Uterine smooth muscle cell (primary cell): ENCODE measurements at places on chromosomes 4 and X. TPM values are rescaled to one million over a fixed set of nuclear protein-coding genes. Genes with fewer than 3 reads are reported as not detected.

Gene IL9R
- total RNA-seq = under 0.01 TPM in 1 of 2 replicates, not detected in the other

Gene PLAC8
- total RNA-seq = 0.25 TPM in 1 of 2 replicates, not detected in the other

Gene AMBN
- not detected in 2 replicates for total RNA-seq

Gene USP26
- total RNA-seq = not detected in 2 replicates

Gene FAM53A
- total RNA-seq = 3.1 and 4.0 TPM in 2 replicates

Gene CT45A1
- total RNA-seq = not detected in 2 replicates

Gene CA5B
- 9.7 and 9.8 TPM in 2 replicates for total RNA-seq

Gene ELOVL6
- total RNA-seq = 22.2 and 24.1 TPM in 2 replicates

Gene CTAG1A
- total RNA-seq = not detected in 2 replicates
